ENCODE measurements at places on chromosomes 2 and 18.

GRCh38 chr2:132255714-132256113 is 94.0 kb upstream of the ANKRD30BL start:
- DNase-seq = no peak

GRCh38 chr2:216110620-216111019 is 1.5 kb downstream of the XRCC5 start:
- peak; percentile 22 for DNase-seq

DNA sequence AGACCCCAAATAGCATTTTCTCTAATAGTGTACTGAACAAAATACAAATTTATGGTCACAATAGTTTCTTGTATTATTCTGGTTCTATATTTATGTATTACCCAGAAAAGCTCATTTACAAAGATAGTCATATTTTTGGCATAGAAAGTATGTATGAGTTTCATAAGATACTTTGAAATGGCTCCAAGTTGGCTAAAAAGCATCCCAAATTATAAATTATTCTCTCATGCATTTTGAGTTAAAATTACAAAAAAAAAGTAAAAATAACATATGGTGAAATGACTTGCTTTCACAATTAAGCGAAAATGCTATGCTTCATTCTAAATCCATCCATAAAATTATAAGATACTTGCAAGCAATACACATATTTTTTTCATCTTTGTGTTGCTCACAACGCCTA is 530.7 kb downstream of the ZNF804A start:
- no peak for DNase-seq

- peak; percentile 29 for DNase-seq
Measured at GRCh38 chr2:157572725-157573124, 55.9 kb downstream of the ACVR1C start.

GRCh38 chr2:16243411-16243996 is 303.2 kb downstream of the MYCN start:
- no peak for DNase-seq

DNA sequence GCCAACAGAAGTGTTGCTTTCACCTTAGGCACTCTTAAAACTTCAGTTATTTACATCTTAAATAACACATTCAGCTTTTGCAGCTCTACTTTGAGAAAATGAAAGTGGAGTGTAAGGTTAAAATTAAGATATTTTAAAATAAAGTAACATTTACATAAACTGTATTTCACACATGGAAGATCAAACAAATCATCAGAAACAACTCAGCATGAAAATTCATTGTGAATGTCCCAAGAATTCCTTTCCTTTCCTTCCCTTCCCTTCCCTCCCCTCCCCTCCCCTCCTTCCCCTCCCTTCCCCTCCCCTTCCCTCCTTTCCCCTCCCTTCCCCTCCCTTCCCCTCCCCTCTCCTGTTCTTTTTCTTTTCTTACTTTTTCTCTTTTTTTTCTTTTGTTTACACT is 238.0 kb upstream of the DOK6 start:
- DNase-seq = no peak

GRCh38 chr2:159300586-159300985 is 14.1 kb upstream of the WDSUB1 start:
- DNase-seq = no peak

GRCh38 chr2:54803783-54804751 is 80.6 kb downstream of the EML6 start:
- no peak for DNase-seq

- no peak for DNase-seq
Measured at GRCh38 chr2:74441690-74442482, at the start of gene RTKN. Gene RTKN (minus strand): TSS chr2:74441937. CDS start chr2:74441816, 121 bp downstream.

DNA sequence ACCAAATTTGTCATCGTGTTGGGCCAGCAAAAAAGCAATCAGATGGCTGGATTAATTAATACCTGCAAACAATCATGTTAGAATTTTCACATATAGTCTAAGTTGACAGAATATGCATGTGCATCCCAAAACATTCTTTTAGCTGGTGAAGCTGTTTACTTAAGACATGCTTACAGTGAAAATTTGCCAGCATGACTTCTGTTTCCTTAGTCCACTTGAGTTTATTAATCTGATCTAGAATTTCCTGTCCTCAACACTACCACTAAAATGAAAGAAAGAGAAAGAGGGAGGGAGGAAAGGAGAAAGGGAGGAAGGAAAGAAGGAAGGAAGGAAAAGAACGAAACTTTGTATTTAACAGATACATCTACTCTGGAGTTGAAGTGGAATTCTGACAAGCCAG is 2109.9 kb upstream of the PIK3C3 start:
- no peak for DNase-seq

DNA sequence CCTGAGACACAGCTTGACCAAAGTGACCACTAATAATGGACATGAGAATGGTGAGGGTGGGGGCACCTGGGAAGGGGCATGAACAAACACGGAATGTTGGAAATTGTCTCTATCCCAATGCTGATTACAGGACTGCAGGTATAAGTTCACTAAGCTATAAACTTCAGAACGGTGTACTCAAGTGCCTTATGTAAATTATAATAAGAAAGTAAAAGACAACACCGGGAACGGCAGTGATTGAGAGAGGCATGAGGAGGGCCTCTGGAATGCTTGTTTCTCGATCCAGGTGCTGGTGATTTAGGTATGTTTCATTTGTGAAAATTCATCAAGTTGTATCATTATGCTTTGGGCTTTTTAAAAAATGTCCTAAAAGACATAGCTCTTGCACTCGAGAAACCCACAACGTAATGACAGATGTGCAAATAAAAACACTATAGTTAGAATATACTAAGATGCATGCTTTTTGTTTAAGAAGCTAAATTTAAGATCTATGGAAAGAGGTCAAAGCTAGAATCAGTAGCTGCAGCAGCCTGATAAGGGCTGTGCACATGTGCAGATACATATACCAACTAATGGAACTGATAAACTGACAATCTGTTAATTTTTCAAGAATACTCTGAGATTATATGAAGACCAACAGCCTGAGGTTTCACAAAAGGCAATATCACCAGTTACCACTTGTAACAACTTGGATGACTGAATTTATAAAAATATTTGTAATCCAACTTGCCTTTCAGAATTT is 7.6 kb downstream of the HIBCH start:
- no peak for DNase-seq

DNA sequence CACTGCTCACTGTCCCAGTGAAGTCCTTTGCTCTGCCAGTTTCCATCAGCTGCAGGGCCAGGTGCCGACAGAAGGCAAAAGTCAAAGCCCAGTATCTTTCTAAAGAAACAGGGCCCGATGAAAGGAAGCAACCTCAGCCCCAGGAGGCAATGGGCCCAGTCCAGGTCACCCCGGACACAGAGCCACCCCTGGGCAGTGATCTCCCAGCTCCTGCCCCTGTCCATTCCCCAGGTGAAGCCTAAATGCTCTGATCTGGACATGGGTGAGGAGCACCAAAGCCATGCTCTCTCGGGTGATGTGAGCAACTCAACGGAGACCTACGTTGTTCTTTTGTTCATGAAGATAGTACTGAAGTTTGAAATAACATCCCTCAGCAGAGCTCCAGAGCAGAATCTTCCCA is 61.6 kb downstream of the HDAC4 start:
- no peak for DNase-seq

GRCh38 chr2:24886126-24886501 is 33.9 kb downstream of the ADCY3 start:
- DNase-seq = no peak

GRCh38 chr2:162926501-162926900 is 87.9 kb upstream of the KCNH7 start:
- DNase-seq = peak; percentile 92

- DNase-seq = no peak
Measured at GRCh38 chr2:74816540-74817303, 17.2 kb upstream of the HK2 start.

Measured in ELR (cell line).